Smooth muscle cell of the umbilical artery (primary cell): ENCODE measurements at places on chromosomes 5 and 9. TPM values are rescaled to one million over a fixed set of nuclear protein-coding genes. Genes with fewer than 3 reads are reported as not detected.

Gene PCDHB3
- 0.09 and 0.30 TPM in 2 replicates for total RNA-seq

Gene PIP5K1B
- under 0.01 and 0.14 TPM in 2 replicates for total RNA-seq

Gene PCDHB16
- total RNA-seq: 0.09 and 0.30 TPM in 2 replicates

Gene UGCG
- total RNA-seq: 71.6 and 167 TPM in 2 replicates

Gene SIT1
- total RNA-seq: not detected in 2 replicates
